ENCODE measurements at places on chromosomes 6 and 20.

GRCh38 chr6:142280265-142280664 lies 21.5 kb upstream of the ADGRG6 start:
- no peak for DNase-seq

GRCh38 chr6:162109480-162110050 lies 618.0 kb downstream of the PRKN start:
- no peak for DNase-seq

GRCh38 chr20:1526896-1527295 lies 30.6 kb downstream of the SIRPD start:
- no peak for DNase-seq

GRCh38 chr6:136647363-136647852 lies 97.2 kb upstream of the MAP7 start:
- no peak for DNase-seq

DNA sequence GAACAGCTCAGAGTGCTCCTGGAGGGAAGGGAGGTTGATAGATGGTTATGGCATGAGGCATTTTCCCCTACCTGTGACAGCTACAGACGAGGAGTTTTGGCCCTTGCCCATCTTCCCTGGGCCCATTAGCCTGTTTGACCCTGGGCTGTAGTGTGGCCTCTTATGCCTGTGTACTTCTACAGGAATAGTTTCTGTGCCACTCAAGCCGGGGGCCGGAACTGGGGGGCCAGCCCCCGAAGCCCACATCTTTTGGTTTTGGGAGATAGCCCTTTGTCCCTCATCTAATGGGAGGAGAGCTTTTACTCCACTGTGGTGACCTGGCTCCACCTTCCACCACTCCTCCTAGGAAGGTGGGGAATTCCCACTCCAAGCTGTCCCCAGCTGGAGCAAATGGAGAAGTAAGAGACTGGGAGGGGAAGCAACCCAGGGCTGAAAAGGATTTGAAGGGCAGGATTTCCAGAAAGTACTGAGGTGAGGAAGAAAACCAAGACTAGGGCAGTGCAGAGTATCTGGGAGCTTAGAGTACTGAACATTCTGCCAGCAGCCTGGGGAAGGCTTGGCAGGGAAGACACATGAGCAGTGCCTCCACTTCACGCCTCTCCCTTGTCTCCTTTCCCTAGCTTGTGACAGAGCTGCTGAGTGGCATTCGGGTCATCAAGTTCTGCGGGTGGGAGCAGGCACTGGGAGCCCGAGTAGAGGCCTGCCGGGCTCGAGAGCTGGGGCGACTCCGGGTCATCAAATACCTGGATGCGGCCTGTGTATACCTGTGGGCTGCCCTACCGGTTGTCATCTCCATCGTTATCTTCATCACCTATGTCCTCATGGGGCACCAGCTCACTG lies 6.9 kb downstream of the ABCC10 start:
- DNase-seq: no peak

DNA sequence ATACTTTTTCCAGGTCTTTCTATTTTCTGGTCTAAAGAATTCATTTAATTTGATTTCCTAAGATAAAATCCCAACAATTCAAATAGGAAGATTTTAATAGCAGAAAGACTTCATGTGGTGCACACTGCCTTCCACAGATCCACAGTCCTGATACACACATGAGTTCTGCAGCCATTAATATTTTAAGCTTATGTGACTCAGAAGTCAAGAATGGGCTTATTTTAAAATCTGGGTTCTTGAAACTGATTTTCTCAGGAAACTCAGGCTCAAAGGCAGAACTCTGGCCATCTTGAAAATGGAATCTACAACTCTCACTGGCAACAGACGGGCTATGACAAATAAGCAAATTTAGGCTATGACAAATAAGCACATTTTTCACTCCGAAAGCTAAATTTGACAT lies 88.2 kb downstream of the COL12A1 start:
- DNase-seq: no peak

DNA sequence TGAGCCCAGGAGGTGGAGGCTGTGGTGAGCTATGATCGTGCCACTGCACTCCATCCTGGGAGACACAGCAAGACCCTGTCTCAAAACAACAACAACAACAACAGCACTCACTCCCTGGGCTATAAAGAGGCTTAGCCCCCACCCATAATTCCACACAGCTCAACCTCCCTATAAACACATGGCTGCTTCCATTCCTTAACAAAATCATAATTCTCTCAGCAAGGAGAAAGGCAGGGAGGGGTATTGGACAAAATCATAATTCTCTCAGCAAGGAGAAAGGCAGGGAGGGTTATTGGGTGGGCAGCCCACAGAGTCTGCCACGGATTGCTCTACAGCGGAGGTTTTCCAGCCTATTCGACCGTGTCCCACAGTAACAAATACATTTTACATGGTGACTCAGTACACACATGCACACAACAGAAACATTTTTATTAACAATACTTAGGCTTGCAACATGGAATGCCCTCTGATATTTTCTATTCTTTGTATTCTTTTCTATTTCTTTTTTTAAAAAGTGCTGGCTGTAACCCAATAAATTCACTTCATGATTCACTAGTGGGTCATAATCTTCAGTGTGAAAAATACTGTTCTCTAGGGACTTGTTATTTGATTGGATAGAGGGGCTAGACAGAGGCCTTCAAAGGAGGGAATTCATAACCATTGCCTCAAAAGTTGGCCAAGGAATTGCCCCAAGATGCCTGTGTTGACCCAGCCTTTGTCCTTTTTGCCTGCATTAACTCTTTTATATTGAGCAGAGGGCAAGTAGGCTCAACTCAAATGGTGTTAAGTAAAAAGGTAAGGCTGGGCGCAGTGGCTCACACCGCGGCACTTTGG lies 50.6 kb upstream of the ZMYND8 start:
- DNase-seq: no peak

DNA sequence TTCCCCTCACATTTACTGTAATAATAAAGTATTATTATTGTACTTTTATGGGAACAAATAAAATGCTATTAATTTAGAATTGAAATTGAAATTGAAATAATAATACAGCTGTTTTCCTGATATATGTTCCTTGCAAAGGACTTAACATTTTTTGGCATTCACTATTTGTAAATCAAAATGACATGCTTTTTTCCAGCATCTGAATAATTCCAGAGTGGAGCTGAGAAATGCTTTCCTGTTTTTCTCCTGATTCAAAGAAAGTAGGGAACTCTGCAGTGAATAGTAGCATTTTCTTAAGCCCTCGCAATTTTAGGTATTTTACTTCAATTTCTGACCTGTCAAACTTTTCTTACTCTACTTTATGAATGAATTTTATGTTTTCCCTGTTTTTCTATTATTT lies 72.1 kb downstream of the PHACTR2 start:
- no peak for DNase-seq

- no peak for DNase-seq
Measured at GRCh38 chr6:151001387-151002056, 136.0 kb downstream of the MTHFD1L start.

DNA sequence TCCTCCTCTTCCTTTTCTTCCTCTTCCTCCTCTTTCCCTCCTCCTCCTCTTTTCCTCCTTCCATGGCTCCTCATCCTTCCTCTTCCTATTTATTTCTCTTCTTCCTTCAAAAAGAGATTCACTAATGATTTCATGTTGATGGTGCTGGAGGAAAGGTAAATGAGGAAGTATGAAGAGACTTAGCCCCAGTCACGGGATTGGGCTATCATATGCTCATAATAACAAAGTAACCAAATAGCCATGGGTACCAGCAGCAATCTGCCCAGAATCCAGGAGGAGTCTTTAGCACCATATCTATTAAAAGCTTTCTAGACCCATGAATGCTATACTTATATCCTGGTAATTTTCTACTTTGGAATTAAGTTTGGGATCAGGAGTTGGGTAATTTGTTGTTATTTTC lies 910.9 kb upstream of the MAP3K7 start:
- DNase-seq: no peak

- peak; percentile 38 for DNase-seq
Measured at GRCh38 chr20:49132995-49133478, 55.1 kb downstream of the STAU1 start.

- DNase-seq: no peak
Measured at GRCh38 chr20:50758469-50758868, 27.1 kb downstream of the PARD6B start.

- DNase-seq: no peak
Measured at GRCh38 chr6:138429761-138430160, 25.7 kb downstream of the HEBP2 start.

DNA sequence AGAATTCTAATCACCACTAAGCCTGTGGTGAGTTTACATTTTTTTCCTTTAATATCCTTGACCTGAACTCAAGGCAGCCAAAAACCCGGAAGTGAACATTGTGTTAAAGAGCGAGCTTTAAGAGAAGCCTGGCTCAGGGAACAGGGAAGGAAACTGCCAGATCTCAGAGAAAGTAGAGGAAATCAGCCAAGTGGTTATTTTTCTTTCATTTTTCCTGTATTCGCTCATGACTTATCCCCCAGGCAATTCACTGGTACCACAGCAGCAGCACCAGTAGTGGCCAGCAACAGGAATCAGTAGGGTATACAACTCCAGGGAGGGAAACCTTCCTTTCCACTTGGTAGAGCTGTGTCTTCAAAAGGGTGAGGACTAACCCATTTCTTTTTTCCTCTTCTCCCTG lies 89.6 kb upstream of the HMGCLL1 start:
- DNase-seq: no peak

DNA sequence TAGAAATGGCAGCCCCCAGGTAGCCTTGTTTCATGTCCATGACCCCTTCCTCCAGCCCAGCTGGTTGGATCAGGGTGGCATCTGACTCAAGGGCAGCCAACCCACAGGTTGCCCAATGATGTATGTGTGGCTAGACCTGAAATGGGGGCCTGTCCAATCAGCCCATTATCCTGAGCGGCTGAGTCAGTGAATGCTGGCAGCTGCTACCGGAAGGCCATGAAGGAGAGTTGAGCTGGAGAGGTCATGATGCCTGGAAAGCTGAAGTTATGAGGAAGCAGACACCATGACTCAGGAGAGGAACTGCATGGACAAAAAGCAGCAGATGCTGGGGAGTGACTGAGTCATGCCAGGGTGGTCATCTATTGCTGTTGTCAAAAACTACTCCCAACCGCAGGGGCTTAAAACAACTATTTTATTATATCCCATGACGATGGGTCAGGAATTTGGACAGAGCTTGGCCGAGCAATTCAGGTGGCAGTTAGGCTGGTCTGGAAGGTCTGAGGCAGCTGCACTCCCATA lies 67.3 kb downstream of the MDGA1 start:
- DNase-seq: no peak

DNA sequence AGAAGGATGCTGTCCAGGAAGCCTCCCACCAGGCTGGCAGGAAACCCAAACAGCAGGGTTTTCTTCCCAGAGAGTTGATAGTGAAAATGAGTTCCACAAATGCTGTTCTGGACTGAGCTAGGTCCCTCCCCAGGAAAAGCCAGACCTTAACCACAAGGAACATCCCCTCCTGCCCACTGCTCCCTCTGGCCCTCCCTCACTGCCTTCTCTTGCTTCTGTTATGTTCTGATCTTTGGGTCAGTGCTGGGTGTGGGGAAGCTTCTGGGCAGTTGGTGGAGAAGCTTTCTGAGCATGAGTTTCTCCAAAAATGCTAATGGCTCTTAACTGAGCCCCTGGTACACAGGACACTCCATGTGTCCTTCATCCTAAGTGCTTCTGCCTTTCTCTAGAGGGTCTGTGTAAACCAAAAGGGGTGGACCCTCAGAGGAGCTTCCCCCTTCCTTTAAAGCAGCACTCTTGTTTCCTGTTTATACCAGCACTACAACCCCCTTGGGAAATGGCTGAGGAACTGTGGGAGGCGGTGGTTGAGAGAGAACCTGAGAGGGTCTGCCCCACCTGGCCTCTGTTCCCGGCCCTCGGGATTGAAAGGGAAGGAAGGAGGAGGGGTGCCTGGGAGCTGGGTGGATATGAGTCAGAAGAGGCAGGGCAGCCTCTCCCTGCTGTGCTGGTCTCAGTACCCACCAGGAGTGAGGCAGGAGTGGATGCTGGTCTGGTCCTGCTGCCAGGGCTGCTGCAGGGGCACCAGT lies 42.0 kb downstream of the CDS2 start:
- DNase-seq: peak; percentile 75

DNA sequence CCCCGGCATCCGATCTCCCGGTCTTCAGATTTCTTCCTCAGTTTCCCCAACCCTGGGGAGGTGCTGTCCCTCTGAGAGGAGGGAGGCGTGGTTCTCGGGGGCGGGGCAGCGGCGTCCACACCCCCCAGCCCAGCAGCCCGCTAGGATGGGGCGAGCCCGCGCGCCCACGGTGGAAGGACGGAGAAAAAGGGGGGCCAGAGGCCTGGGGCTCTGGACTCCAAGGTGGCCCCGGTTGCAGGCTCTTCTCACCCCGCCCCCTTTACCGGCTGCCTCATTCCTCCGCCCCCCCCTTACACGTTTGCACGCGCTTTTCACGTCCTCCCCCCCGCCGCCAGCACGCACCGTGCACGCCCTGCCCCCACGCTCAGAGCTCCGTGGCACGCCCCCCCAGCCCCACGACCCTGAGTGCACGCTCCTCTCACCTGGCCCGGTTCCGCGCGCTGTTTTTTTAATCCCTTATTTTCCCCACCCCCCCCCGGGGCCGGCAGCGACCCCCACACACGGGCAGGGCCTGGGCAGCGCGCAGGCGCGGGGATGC lies 402 bp downstream of the ZBTB12 start:
- peak; percentile 53 for DNase-seq

GRCh38 chr20:672963-673602 lies 2.5 kb downstream of the SCRT2 start:
- DNase-seq: no peak

DNA sequence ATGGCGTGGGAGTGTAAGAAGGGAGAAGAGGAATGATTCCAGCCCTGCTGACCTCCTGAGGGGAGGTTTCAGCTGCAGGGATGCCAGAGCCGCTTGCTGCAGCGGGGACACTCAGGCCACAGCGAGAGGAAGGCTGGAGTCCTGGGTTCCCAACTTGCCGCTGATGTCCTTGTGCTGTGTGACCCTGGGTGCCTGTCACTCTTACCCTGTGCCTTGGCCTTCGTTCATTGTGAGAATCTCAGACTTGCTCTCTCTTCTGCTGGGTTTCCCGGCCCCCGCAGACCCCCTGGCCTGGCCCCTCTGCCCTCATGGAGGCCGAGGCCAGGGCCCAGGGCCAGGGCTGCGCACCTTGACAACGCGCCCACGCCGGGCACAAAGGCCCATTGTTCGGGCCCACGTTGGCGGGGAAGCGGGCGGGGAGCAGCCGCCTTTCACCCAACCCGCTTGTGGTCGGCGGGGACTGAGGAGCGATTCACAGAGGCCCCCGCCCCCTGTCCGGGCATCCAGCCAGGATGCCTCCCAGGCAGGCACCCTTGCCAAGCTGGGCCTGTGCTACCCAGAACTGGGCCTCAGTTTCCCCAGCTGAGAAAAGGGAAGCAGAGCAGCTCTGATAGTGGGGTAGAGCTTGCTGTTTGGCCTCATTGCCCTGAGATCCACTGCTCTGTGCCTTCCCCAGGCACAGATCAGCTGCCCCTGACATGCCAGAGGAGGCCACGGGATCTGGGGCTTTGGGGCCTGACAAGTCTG lies 52.4 kb downstream of the CEBPB start:
- DNase-seq: peak; percentile 44

Data from NCI-H1436 (cell line).